ENCODE measurements at places on chromosomes 13 and 19. TPM values are rescaled to one million over a fixed set of nuclear protein-coding genes. Genes with fewer than 3 reads are reported as not detected.

Gene RFC3
- 4.7 TPM for total RNA-seq

Gene TJP3
- not detected for total RNA-seq

Gene ZNF610
- 6.2 TPM for total RNA-seq

Gene ZNF324
- 5.4 TPM for total RNA-seq

Gene CGB3
- total RNA-seq, result not detected

Gene ADAMTS10
- total RNA-seq, result 5.4 TPM

Gene VSIG10L
- total RNA-seq, result 0.85 TPM

Gene CYP4F2
- total RNA-seq, result not detected

Gene FFAR3
- not detected for total RNA-seq

Gene SYT3
- total RNA-seq, result not detected

Gene IZUMO2
- not detected for total RNA-seq

Gene WBP4
- total RNA-seq, result 23.5 TPM

Gene ZNF765
- total RNA-seq, result 4.5 TPM

Gene R3HDM4
- total RNA-seq, result 20.5 TPM

Gene TMC4
- 0.59 TPM for total RNA-seq

Gene RB1
- 29.4 TPM for total RNA-seq

Gene ZNF93
- total RNA-seq, result 1.7 TPM

Gene TMPRSS9
- total RNA-seq, result not detected

Gene CELF5
- total RNA-seq, result not detected

Gene UBE2L5
- not detected for total RNA-seq

Gene ZNF428
- total RNA-seq, result 37.6 TPM

Gene CRB3
- total RNA-seq, result not detected

All from heart right ventricle (tissue), 16 donors.